ENCODE measurements at places on chromosomes 7 and 10.

DNA sequence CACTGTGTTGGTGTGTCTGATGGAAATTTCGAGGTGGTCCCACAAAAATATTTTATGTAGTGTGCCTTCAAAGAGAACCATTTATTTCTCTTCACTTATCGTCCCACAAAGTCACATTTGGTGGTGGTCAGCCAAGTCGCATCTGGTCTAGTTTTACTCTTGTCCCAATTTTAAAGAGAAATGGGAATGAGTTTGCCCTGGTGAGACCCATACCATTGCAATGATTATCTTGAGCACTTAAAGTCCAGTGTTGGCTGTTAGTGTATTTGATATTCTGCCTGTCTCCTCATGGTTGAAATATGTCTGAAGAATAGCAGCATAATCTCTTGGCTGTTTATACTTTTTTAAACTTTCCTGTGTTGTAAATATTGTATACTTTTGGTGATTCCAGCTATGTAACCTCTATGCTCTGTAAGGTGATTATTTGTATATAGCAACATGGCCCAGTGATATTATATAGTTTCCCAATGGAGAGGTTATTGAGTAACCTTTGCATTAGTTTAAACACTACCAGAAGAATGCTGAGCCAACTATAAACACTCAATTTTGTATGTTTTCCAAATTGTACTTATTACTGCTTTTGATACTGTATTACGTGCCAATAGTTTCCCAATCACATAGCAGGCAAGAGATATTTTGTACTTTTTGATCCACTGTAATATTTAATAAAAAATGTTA, 172.2 kb downstream of the RTKN2 start:
- no peak for DNase-seq

GRCh38 chr7:112084520-112084971, 121.7 kb downstream of the DOCK4 start:
- DNase-seq = no peak

DNA sequence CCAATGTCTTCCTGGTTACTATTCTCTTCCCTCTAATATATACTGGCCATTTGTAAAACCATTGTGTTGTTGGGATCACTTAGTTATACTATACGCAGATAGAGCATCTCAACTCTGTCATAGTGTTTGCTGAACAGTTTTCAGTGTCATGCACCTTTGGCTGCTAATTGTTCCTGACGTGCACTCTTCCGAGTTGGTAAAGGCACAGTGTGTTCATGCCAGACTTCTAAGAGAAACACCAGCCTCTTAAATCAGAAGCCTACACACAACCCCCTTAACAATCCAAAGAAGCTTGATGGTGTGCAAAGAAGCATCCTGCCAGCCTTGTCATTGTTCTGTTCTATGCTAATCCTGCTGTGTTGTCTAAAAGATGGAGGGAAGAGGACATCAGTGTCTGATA, 131.1 kb downstream of the MAPK8 start:
- DNase-seq = no peak

GRCh38 chr10:92923416-92923815, 75.1 kb downstream of the EXOC6 start:
- DNase-seq = peak; percentile 44

DNA sequence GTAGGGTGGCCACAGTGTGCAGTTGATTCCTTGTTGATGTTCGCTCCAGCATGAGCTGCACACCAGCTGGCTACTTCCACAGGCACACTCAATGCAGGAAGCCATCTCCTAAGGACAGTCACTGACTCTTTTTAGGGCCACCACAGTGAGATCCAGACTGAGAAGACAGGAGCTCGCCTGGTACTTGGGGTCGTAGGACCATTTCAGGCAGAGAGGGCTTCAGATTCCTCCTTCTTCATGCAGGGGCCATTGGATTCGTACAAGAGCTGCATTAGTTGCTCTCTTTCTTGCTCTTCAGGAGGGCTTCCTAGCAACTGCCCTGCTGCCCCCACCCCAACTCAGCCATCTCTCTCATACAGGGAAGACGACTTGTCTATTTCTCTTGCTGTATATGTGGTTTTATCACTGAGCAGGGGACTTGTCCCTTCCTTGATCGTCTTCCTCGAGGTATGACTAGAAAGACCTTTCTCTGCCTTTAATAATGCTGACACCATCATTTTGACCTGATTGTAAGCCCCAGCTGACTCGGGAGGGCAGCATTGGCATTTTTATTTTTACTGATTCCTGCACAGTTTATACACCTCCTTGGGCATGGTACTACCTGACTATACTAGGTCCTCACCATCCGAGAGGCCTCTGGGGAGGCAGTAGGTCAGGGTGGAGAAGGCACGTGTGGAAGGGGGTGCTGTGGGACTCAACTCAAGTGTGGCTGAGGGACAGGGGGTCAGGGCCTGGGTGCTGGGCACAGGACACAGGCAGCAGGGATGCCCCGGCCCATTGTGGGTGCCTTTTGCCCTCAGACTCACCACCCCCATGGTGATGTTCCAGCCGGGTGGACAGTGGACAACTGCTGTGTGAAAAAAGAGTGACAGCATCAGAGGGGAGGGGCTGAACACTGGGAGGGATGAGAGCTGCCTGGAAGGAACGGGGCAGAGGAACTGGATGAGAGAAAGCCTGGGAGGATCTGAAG, 136.7 kb upstream of the ZNF746 start:
- DNase-seq = no peak

GRCh38 chr7:4641091-4641666, 40.9 kb upstream of the FOXK1 start:
- no peak for DNase-seq

DNA sequence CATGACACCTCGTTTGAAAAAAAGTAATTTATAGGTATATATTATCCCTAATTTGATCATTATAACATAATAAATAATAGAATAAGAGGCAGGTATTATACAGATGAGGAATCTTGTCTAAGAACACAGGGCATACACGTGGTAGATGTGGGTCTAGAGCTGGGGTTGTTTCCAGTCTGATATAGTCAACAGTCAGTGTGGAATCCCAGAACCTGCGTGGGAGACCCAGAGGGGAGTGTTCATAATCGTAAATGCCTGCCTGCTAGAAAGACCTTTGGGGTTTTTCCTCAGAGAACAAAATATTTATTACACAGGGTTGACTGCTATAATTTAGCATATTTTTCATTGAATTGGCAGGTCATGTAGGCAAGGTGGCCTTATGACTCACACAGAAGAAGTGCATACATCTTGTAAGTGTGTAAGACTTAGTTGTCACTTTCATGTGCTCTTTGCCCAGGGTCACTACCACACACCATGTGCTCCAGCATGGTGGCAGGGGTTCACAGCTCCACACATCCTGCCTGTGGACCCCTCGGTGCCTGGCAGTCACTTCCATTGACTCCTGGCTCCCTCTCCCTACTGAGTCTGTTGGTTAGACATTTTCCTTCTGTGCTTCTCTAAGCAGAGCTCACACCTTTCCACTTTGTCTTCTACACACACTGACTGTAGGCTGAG, 94.9 kb upstream of the IKZF1 start:
- DNase-seq = no peak

GRCh38 chr7:130982651-130983050, 248.6 kb upstream of the KLF14 start:
- DNase-seq = no peak

DNA sequence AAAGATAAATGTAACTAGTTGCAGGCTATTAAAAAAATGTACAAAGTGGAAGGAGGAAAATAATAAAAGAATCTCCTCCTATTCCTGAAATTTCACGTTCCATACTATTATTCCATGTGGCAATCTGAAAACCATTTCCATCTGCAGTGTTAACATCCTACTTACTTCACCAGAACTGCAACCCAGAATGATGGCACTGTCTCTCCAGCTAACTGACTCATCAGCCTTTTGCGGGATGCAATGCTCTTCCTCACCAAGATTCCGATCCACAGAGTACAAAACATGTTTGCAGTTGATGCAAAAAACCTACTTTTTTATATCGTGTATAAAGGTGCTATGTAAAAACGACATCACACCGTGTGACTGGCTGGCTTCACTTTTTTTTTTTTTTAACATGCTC, 50.8 kb downstream of the ESYT2 start:
- DNase-seq = no peak
